Activated CD4-positive, alpha-beta memory T cell treated with anti-CD3 and anti-CD28 coated beads for 36 hours (primary cell): ENCODE measurements at places on chromosomes 3 and 15. TPM values are rescaled to one million over a fixed set of nuclear protein-coding genes. Genes with fewer than 3 reads are reported as not detected.

DNA sequence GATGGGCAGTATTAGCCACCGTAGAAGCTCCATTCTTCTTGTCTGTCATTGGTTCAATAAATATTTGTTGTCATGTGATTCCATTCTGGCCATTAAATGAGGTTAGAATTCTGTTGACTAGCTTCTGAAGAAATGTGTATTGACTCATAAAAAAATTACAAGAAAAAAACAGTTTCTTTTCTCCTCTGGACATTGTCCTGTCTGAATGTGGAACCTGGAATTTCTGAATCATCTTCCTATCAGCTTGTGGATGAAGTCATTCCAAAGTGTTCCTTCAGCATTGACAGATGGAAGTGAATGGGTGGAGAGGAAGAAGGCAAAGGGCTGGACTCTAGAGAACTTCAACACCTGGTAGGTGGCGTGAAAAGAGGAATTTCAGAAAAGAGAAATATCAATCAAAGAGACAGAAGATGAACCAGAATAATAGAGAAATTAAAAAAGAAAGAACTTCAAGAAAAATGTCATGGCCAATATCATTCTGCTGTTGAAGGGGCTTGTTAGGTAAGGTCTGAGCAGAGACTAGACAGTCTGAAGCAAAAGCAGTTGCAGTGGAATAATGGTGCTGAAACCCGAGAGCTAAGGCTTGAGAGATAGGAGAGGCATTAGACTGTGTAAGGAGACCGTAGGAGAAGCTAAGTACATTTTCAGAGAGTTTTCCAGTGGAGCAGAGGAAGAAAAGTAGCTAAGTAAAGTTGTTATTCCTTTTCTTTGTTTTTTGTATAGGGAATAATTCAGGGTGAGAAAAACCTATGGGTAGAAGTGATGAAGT lies 806.6 kb downstream of the SQOR start:
- no peak for DNase-seq

The CEMIP gene
- 0.07 TPM for total RNA-seq

The BFSP2 gene
- not detected for total RNA-seq

The LHFPL4 gene
- not detected for total RNA-seq

The PLA1A gene
- 0.31 TPM for total RNA-seq

DNA sequence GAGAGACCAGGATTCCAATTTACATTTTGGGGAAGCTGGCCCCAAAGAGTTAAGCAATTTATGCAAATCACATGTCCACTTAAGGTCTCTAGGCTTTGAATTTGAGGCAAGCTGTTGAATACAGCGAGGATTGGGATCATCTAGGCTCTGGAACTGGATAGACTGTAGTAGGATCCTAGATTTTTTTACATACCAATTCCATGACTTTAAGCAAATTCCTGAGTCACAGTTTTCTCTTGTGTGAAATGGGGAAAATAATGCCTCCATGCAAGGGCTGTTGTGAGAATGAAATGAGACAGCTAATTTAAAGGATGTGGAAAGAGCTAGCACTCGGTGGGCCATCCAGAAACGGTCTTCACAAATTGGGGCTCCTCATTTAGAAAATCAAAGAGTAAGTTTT lies 103.4 kb downstream of the MINAR1 start:
- DNase-seq, result no peak

The GOLGA8S gene
- total RNA-seq, result 0.05 TPM

DNA sequence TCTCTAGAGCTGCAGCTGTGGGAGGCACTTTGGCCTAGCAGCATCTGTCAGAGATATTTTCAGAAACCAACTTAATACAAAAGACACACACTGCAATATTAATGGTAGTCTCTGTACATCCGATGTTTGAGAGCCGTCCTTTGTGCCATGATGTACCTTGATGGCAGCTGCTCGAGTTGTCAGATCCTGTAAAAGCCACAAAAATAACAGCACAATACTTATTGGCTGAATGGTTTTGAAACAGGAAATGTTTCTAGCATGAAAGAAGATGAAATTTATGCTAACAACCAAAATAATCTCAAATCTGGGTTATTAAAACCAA lies 445.5 kb upstream of the TBL1XR1 start:
- no peak for DNase-seq

- no peak for DNase-seq
These were observed 219.4 kb downstream of the UBE2E2 start for GRCh38 chr3:23422517-23422851.

GRCh38 chr3:149085828-149086231 lies 503 bp downstream of the HLTF start:
- peak; percentile 35 for DNase-seq

DNA sequence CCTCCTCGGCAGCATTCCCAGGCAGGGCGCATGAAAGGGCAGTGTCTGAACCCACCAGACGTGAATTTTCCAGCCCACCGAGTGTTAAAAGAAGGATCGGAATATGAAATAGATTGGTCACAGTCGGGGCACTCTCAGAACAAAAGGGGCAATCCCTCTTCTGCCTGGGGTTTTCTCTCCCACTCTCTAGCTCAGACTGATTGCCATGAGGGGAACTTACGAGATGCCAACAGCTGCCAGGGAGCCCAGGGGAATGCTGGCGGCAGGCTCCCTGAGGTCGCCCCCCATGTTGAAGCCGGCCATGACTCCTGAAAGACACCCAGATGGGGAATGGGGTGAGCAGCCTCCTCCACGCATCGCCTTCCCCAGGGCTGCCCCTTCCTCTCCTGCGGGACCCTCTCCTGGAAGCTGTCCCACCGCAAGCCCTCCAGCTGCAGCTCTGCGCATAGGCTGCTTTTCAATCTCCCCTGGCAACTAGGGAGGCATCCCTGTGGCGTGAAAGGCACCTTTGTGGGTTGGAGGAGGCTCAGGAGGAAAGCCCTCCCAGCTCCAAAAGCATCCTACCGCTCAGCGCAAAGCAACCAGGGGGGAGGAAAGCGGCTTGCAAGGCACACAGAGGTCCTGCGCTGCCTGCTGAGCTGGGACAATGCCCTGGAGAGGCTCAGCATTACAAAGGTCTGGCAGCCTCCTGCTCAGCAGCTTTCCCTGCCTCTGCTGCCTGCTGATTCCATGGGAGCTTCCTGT lies 64.8 kb upstream of the HEG1 start:
- no peak for DNase-seq

- DNase-seq, result no peak
These were observed 83.5 kb upstream of the PLCL2 start for GRCh38 chr3:16801223-16801622.

The ADGRG7 gene
- total RNA-seq, result not detected

DNA sequence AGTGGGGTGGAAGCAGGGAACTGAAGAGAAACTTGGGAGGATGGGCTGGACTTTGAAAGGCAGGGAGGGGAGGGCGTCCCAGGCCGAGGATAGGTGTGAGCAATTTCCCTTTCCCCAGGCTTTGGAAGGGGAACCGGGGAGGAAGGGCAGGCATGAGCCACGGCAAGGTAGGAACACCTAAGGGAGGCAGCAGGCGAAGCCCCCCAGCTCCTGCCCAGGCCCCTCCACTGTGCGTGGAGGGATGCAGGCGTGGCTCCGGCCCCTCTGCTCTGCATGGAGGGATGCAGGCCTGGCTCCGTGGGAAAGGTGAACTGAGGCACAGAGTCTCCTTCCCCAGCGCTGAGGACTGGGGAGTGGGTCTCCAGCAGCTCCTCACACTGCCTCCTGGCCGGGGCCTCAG lies 236.4 kb downstream of the XXYLT1 start:
- DNase-seq, result no peak

DNA sequence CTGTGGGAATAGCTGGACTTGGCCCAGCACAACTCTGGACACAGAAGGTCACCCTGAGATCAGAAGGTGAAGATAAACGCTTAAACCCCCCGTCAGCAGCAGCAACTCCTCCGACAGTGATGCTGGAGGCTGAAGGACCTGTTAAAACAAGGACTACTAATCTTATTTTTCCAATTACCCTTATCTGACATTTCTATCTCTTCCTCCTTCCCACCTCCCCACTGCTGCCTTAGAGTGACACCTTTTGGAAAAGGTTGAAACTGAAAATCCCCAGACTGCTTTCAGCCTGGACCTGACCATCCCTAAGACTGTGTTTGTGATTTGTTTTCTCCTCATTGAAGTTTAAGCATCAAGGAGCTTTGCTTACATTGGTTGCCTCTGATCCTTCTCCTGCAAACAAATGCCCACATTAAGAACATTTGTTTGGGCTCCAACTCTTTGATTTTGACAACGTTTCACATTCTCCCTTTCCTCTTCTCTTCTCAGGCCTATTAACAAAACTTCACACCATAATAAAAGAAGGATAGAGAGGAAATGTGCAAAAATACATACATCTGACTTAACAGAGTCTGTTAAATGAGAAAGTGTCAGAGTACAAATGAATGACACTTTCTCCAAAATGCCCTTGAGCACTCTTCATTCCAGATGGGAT lies 410.6 kb upstream of the WNT5A start:
- DNase-seq, result no peak
